Fibroblast of skin of scalp (primary cell): ENCODE measurements at places on chromosomes 7 and 10.

GRCh38 chr7:50565977-50566376 is 772 bp upstream of the DDC start:
- DNase-seq: no peak

- no peak for DNase-seq
Observed at GRCh38 chr7:6387734-6388294, 59.9 kb downstream of the DAGLB start.

DNA sequence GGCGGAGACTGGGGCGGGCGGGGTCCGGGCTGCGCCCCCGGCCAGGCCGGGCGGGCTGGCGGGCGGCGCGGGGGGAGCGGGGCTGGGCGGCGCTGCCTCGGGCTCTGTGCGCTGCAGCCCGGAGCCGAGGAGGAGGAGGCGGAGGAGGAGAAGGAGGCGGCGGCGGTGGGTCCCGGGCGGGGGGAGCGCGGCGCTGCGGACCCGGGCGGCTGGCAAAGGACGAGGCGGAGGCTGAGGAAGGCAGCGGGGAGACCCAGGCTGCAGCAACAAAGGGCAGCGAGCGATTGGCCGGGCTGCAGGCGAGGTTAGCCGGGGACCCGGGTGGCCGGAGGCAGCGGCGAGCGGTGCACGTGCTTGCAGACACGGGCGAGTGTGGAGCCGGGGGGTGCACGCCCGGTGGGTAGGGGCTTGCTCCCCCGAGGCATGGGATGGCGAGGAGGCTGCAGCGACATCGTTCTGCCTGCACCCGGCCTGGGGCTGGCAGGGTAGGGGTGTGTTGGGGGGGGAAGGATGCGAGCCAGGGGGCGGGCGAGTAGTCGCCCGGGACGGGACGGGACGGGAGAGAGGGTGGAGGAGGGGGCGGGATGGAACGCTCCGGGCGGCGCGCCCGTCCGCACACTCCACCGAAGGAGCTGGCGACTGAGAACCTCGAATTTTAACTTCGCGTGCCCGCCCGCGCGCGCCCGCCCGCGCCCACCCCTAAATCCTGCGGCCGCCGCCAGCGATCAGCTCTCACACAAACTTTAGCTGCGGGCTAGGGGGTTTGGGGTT is 844 bp upstream of the KAT6B start:
- DNase-seq: no peak

GRCh38 chr10:124683814-124684213 is 60.4 kb downstream of the FAM53B start:
- no peak for DNase-seq

DNA sequence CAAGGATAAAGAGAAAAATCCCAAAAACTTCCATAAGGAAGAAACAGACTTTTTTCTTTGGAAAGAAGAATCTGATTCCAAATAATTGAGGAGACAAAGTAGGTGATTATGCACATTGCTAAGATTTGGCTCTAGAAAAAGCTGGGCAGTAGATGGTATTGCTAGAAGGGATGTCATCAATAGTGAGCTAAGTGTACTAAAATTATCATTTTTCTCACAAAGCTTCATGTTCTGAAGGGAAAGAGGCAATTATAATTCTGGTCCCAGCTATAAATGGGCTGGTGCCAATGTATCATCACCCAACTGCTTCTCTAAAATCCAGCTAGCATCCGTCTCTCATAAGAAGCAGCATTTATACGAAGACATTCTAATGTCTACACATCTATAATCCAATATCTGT is 23.9 kb downstream of the STEAP1 start:
- DNase-seq: no peak

- no peak for DNase-seq
Observed at GRCh38 chr10:113177936-113178335, 227.9 kb downstream of the TCF7L2 start.
